Left renal cortex interstitium (tissue), 4 donors: ENCODE measurements at places on chromosomes 6 and 20.

DNA sequence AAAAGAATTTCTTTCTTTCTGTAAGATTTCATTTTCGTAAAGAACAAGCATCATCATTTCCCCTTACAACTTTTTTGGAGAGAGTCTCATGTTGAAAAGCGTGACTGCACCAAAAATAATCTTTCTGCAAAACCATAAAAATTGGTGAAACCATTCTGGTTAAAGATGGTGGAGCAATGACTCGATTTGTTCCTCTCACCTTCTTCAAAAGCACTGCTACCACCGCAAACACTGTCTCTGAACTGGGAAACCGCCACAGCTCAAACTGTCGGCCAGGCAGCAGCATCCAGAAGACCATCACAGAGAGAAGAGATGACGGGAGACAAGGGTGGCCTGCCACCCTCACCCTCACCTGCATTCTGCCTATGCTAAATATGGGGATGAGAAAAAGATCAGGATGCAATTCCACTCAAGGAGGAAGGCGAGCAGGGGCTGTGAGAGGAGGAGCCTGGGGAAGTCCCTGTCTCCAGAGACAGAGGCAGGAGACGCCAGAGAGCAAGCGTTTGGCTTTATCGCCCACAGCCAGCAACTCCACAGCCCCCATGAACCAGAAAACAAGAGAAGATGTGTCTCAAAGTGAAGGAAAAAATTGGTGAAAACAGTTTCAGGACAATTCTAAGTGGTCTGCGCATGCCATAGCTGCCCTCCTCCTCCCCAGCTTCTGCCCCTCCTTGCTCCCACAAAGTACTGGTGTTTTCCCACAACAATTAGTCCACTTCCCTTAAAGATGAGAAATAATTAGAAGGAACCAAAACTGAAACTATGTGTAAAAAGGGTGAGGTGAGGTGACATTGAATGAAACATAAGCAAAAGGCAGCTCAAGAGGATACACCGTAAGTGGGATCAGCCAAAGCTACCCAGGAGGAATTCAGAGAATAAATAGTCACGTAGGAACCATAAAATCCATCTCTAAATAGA is 255.5 kb downstream of the KIF16B start:
- no peak for DNase-seq

DNA sequence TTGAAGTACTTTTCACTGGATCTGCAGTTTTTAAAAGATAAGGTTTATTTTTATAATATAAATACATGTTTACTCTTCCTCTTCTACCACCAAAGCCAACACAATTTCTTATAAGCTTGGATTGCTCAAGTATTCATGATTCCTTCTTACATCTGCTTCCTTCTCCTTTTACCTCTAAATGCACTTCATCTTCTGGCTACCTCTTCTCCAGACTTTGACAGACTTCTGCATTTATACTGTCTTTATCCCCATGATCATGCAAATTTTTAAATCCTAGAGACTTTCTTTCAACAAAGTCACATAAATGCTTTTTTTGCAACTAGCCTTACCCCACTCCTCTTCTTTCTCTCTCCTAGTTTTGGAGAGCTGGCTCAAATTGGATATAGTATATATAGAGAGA is 142.9 kb downstream of the TFAP2B start:
- no peak for DNase-seq

DNA sequence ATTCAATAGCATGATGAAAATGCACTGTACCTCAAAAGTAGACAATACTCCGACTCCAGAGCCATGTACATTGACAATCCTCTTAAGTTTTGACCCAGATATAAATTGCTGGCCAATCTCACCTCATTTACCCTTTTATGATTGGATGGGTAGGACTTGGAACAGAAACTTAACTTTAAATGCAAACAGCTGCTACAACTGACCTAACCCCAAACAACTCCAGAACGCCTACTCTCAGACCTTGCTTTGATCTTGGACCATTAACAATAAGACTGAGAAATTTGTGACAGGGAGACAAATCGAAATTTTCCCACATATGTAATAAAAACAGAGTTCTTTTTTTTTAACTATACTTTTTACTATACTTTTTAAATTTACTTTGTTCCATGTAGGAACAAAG is 200.5 kb upstream of the MCHR2 start:
- no peak for DNase-seq

DNA sequence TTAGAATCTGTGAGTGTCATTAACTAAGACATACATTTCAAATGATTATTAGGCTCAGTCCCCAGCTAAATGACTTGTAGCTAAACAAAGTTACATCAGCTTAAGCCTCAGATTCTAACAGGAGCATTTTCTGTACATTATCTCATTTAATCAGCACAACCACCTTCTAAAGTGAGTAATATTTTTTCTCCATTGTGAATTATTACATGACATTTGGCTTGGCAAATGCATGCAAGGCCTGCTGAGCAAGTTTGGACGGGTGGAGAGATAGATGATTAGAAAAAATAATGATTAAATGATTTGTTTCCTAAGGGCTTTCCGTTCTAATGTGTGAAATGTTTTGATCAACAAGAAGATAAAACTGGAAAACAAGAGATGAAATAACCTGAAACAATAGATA is 20.7 kb downstream of the DCBLD1 start:
- DNase-seq, result no peak

GRCh38 chr20:14929388-14929787 is 592.0 kb upstream of the FLRT3 start:
- DNase-seq, result no peak
